ENCODE measurements at places on chromosomes 11 and 22. TPM values are rescaled to one million over a fixed set of nuclear protein-coding genes. Genes with fewer than 3 reads are reported as not detected.

DNA sequence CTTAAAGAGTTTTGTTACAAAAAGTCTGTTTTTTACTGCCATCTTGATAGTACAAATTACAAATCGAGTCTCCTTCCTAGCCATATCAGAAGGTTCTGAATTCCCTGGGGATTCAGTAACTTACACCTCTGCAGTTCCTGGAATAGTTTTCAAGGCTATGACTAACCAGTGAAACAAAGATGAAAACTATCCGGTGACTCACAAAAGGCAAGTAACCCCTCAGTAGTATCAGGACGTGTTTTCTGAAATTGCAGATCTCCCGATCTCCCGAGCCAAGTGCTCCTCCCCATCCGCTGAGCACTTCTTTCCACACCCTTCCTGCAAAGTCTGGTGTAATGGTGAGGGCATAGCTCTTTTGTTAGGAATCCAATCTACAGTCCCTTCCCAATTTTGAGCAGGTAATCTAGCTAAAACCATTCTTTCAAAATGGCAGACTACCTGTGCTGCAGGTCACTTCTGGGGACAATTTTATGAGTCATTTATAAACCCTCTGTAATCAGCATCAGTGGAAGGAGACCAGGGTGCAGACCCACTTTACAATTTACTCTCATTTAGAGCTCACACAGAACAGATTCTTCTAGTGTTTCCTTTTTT is 7.7 kb downstream of the E2F8 start:
- H3K27ac ChIP-seq, result no peak overlapping the region
- no peak overlapping the region for H3K4me3 ChIP-seq
- no peak for DNase-seq
- H3K4me1 ChIP-seq, result no peaks in the 10 kb centered on the region
- H3K27me3 ChIP-seq, result no peaks in the 10 kb centered on the region

- no peak overlapping the region for H3K27ac ChIP-seq
- no peaks in the 10 kb centered on the region for H3K27me3 ChIP-seq
- H3K36me3 ChIP-seq, result no peaks in the 10 kb centered on the region
- no peak overlapping the region for H3K4me3 ChIP-seq
Measured at GRCh38 chr22:24822471-24822870, 16.5 kb downstream of the SGSM1 start.

Gene IGLL1
- not detected for total RNA-seq

Gene TREH
- total RNA-seq, result not detected

Gene DGCR6L
- 20.3 TPM for total RNA-seq

Gene KCNA4
- not detected for total RNA-seq

Gene CABP2
- not detected for total RNA-seq

- no peaks in the 10 kb centered on the region for H3K36me3 ChIP-seq
- H3K4me3 ChIP-seq, result peak overlapping the region; percentile 83
- DNase-seq, result no peak
- peaks cover 12% of the 10 kb centered on the region for H3K27me3 ChIP-seq
Measured at GRCh38 chr11:63767565-63768236, 874 bp downstream of the ZFTA start.

DNA sequence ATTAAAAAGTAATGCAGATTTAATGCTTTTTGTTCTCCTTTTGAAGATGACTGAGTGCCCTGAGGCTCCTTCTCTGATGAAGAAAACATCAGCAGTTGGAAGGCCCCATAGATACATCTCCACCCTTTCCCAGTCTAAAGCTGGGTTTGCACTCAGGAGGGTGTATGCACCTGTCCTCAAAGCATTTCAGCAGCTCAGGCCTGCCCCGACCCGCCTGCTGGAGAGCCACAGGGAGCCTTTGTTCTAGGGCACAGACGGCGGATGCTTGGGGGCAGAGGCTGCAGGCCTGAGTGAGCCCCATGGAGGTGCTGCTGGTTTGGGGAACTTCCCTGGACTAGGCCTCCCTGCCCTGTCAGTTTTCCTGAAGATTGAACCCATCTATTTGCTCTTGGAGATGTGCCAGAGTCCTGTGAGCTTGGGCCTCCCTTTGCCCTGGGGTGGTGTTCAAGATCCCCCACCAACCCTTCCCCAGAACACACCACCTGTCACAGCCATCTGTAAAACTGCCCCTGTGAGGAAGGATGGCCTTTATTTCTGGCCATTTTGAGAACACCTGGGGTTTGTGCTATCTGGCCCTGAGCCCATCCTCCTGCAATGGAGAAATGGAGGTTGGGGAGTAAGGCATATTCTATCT is 160.0 kb downstream of the NAV2 start:
- H3K27me3 ChIP-seq, result no peaks in the 10 kb centered on the region
- no peaks in the 10 kb centered on the region for H3K4me1 ChIP-seq
- no peak overlapping the region for H3K27ac ChIP-seq
- no peak overlapping the region for H3K4me3 ChIP-seq
- no peak for DNase-seq

DNA sequence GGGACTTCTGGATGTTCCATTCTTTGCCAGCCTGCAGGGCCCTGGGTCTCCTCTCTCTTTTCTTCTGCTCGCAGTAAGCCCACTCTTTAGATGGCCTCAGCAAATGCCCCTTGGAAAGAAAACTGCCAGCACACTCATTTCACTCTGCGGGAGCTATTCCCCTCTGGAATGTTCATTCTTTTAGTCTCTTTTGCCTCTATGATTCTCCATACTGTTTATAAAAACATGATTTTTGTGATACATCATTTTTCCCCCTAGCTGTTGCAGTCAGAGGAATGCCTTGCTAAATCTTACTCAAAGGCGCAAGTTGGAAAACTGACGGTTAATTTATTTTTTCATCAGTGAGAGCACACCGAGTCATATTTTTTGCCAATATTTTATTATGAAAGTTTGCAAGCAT is 184.9 kb downstream of the SNX19 start:
- no peak overlapping the region for H3K27ac ChIP-seq
- no peaks in the 10 kb centered on the region for H3K36me3 ChIP-seq
- H3K4me1 ChIP-seq, result no peaks in the 10 kb centered on the region
- no peak overlapping the region for H3K4me3 ChIP-seq
- H3K27me3 ChIP-seq, result no peaks in the 10 kb centered on the region
- DNase-seq, result no peak

DNA sequence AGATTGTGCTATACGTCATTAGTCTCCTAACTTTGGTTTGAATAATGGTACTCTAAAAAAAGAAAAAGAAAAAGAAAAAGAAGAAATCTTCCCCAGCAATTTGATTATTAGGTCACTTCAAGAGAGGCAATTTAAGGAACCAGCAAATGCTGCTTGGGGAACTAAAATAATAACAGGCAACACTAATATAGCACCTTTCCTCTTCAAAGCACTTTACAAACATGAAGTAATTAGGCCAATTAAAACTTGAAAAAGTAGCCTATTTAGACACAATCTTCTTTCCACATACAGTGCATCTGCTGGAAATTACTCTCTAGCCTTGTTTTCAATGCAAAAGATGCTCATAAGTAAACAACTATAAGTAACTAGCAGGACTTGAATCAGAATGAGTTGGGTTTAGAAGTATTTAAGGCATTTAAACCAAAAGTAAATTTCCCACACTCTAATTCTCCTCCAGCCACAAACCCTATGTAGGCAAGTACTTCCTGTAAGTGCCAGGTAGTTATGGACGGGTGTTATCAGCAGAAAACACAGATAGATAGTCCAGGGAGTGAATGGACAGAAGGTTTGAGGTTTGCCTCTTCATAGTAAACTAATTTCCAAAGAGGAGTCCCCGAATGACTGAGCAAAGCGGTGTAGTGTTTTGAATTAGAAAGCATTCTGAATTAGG is 44.5 kb downstream of the LRRC4C start:
- H3K4me1 ChIP-seq, result no peaks in the 10 kb centered on the region
- no peaks in the 10 kb centered on the region for H3K36me3 ChIP-seq
- no peak overlapping the region for H3K27ac ChIP-seq
- no peak overlapping the region for H3K4me3 ChIP-seq
- DNase-seq, result no peak
- no peaks in the 10 kb centered on the region for H3K27me3 ChIP-seq

- no peaks in the 10 kb centered on the region for H3K27me3 ChIP-seq
- H3K27ac ChIP-seq, result no peak overlapping the region
- DNase-seq, result no peak
- no peaks in the 10 kb centered on the region for H3K36me3 ChIP-seq
Measured at GRCh38 chr11:82639251-82639650, 94.4 kb downstream of the FAM181B start.

Gene GRIA4
- not detected for total RNA-seq

GRCh38 chr11:24963852-24964251 is 467.0 kb downstream of the LUZP2 start:
- no peaks in the 10 kb centered on the region for H3K36me3 ChIP-seq
- H3K4me3 ChIP-seq, result no peak overlapping the region
- H3K27ac ChIP-seq, result no peak overlapping the region
- no peaks in the 10 kb centered on the region for H3K27me3 ChIP-seq
- no peak for DNase-seq
- H3K4me1 ChIP-seq, result no peaks in the 10 kb centered on the region

GRCh38 chr11:75800728-75801361 is 14.2 kb upstream of the UVRAG start:
- H3K4me3 ChIP-seq, result no peak overlapping the region
- no peak for DNase-seq
- no peak overlapping the region for H3K27ac ChIP-seq
- peaks cover 20% of the 10 kb centered on the region for H3K4me1 ChIP-seq

Gene KRTAP5-11
- total RNA-seq, result not detected

- H3K27me3 ChIP-seq, result no peaks in the 10 kb centered on the region
- peaks cover 61% of the 10 kb centered on the region for H3K4me1 ChIP-seq
Measured at GRCh38 chr11:35150454-35150853, 11.5 kb downstream of the CD44 start.

DNA sequence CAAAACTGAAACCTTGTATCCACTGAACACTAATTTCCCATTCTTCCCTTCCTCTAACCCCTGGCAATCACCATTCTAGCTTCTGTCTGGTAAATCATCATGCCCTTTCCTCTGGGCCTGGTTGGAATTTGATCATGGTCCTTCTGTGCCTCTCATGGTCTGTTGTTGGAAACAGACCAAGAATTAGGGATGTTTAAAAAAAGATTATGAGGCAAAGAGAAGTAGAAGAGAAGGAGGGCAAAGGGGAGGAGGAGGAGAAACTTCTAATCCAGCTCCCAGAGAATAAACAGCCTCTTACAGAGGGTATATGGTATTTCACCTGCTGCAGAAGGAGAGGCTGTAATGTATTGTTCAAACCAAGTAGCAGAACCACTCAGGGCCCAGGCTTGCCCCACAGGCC is 10.6 kb downstream of the BCO2 start:
- H3K4me1 ChIP-seq, result no peaks in the 10 kb centered on the region
- DNase-seq, result no peak
- H3K27ac ChIP-seq, result no peak overlapping the region
- no peak overlapping the region for H3K4me3 ChIP-seq
- no peaks in the 10 kb centered on the region for H3K36me3 ChIP-seq
- H3K27me3 ChIP-seq, result no peaks in the 10 kb centered on the region

Measured in natural killer cell (primary cell).